Endothelial cell (in vitro differentiated cells): ENCODE measurements at places on chromosomes 6 and 20.
A peak's percentile ranks its signal among the peaks of the same experiment; 100 is the strongest.

- DNase-seq = no peak
Observed at GRCh38 chr6:10141746-10142443, 273.0 kb downstream of the TFAP2A start.

DNA sequence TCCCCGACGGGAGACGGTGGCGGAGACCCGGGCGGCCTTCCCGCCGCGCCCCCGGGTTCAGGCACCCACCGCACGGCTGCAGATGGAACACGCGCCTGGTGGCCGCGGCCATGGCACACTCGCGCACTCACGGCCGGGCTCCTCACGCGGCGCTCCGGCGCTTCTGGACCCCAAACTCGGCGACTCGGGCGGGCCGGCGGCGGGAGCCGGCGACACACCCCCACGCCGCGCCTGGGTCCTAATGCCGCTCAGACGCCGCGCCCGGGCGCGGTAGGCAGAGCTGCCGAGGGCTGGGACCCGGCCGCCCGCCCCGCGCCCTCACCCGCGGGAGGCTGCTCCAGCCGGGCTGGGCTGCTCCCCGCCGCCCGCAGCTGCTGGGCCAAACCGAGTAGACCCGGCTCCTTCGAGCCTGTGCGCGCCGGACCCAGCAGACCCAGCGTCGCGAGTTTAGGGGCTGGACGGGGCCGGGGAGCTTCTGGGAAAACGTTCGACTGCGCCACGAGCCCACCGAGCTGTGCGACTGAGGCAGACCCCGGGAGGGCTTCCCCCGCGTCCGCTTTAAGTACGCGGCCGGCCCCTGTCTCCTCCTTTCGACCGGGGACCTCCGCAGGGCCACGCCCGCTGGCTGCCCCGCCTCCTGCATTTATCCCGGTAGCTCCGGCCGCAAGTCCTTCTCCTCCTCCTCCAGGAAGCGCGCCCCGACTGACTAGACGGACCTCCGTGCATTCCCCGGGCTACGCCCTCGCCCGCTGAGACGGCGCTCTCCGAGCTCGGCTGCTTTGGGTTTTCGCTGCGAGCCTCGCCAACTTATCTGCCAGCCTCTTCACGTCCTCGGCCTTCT lies at the start of gene SLC4A11:
Gene SLC4A11, minus strand, starts transcription at position 165 of the 841 bp plus-strand sequence. Its CDS starts 53 bp downstream, at position 112.
- DNase-seq = peak; percentile 53

DNA sequence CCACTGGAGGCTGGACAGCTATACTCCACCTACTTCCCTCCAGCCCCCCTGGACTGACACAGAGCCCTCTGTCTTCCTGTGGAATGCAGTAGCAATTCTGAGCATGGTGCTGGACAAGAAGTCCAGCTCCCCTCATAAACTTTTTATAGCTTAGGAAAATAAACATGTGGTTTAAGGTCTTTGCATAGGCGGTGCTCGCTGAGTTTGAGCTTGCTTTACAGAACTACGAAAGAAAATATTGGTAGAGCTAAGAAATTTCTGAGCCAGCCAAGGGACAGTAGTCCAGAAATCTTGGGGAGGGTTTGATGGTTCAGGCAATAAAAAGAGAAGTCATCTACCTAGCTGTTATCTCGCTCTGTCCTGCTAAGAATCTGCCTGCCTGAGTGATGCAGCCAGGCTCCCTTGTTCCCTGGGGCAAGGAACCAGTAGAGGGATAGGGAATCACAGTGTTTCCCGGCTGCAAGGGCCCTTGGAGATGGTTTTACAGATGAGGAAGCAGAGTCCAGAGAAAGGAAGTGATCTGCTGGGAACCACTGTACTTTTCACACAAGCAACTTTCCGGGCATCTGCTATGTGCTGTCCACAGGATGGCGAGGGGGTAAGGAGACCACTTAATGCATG lies 343.4 kb downstream of the CDC5L start:
- no peak for DNase-seq

GRCh38 chr20:37941332-37941731 lies 38.4 kb downstream of the VSTM2L start:
- DNase-seq = peak; percentile 30

DNA sequence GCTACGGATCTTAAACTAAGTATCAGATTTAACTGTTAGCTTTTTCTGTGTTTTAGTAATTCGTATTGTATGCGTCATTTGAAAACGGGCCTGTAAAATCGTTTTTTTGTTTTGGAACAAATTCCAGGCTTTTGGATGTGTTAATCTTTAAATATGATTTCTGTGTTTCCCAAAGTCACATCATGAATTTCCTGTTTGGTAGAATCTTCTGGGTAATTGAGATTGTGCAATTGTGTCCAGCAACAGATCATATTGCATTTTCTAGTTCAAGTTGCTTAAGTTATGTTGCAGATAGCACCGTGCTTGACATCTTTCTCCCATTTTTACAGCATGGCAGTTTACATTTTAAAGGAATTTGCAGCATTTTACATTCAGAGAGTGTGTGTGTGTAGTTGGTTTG lies 1.9 kb downstream of the MAPK14 start:
- no peak for DNase-seq

DNA sequence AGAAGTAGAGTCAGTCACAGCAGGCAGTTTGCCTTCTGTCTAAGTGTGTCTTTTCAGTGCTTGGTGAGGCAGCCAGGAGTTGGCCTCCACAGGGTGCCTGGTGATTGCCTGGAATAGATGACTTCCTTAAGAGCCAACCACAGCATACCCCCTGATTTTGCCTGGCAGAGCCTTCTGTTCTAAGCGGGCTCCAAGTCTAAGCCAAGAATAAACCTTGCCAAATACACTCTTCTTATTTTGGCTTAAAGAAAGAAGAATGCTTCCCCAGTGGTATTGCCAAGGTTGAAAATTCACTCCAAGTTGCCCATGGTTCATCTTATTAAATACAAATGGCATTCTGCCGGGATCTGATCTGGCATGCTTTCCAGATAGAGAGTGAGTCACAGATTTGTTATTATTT lies 1424.8 kb upstream of the EYS start:
- no peak for DNase-seq

DNA sequence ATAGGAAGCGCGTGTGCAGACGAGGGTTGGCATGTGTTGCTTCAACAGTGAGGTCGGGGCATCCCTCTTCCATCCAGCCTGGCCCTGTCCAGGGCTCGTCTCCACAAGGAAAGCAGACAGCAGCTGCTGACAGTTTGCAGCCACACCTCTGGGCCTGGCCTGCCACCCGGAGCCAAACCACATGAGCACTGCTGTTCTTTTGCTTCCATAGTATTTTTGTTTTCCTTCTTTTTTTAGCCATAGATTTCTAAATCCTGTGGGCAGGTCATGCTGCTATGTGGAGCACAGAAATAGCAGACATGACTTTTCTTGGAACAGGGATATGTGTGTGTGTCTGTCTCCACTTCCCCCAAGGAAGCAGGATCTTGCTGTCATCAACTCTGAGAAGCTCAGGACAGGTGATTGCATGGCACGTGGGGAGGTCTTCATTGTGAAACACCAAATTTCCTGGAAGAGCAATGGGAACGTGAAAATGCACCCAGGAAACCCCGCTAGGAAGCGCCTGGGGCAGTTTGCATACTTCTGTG lies 167.4 kb downstream of the DTNBP1 start:
- DNase-seq = no peak

GRCh38 chr6:170575250-170575649 lies 9.2 kb downstream of the PDCD2 start:
- DNase-seq = no peak

DNA sequence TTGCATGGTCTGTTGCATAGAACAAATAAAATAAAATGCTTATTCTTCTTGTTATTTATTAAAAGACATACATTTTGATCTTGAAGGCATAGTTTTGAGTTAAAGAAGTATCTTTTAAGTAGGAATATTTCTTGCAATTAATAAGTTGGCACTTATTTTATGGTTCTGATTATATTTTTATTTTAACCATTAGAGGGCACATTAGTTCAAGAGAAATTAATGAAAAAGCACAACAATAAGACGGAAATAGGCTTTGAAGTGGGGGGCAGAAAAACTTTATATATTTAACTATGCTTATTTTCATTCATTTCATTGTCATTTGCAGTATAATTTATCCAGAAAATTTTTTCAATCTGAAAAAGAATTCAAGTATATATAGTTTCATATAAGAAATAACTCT lies 44.2 kb upstream of the MAP3K7 start:
- no peak for DNase-seq
